ENCODE measurements at places on chromosomes 3 and 15.

DNA sequence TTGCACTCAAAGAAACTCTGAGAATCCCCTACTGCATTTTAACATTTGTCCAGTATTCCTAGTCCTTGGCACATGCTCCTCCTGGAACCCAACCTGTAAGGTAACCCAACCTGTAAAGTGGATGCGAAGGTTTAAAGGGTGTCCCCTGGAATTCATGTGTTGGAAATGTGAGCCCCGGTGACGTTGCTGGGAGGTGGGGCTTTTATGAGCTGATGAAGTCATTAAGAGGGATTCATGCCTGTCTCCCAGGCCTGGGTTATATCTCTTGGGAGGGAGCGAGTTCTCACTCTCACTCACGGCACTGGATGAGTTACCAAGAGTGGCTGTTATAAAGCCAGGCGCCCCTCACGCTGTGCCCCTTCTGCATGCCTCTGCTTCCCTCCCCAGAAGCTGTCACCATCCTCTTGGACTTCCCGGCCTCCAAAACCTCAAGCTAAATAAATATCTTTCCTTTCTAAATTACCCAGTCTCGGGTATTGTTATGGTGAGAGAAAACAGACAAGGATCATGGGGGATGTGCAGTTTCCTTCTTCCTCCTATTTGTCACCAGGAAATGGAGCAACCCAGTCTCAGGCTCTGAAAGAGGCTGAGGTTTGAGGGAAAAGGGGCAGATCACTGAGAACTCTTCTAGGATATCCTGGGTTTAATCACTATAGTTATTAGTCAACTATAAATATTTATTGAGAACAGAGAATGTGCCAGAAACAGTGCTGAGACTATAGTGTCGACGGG, 7.6 kb downstream of the XXYLT1 start:
- no peak for DNase-seq

DNA sequence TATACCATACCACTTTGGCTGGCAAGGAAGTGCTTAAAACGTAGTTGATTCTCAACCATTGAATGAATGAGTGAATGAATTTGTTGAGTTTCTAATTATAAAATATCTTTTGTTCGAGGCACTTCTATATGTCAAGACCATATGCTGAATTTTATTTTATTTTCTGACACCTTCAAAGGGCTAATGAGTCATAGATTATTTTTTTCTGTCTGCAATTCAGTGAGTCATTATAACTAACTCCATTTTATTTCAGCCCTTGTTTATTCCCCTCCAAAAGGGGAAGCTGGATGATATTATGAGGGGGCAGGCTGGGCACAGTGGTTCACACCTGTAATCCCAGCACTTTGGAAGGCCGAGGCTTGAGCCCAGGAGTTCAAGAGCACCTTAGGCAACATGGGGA, 142.4 kb downstream of the P2RY1 start:
- no peak for DNase-seq

DNA sequence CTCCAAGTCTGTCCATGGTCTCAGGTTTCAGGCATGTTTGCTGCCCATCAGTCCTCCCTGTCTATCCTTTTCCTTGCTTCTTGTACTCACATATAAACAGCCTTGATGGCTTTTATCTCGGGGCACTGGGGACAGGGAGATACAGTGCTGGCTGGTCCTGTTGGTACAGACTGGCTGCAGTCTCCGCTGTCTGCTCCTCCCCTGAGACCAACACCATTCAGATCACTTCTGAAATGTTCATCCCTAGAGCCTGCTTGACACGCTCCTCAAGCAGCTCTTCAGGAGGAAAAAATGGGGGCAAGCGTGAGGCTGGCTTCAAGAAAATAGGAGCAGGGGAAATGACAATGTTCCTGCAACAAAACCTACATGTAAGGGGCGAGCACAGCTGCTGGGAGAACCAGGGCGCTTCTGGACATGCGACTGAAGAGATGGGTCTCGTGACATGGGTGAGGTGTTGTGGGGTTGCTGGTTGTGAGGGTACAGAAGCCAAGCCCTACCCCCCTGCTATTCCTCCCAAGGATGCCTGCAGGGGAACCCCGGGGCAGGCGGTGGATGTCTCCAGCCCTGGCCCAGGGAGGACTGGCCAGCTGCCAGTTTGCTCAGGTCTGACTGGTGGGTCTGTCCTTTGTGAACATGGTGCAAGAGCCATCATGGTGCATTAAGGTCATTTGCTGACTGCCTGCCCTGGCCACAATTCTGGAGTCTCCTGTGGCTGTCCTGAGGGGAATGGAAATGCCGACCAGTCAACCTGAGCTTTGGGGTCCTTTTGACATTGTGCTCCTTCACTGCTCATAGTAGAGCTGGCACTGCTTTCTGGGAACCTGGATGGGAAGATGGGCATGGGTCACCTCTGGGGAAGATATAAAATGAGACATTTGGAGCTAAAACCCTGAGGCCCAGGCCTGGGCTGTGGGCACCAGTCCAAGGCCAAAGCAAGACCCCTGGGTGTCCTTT, 40.1 kb downstream of the KY start:
- no peak for DNase-seq

- no peak for DNase-seq
Measured at GRCh38 chr15:89462198-89462912, 34.0 kb downstream of the RHCG start.

- DNase-seq: no peak
Measured at GRCh38 chr15:57485869-57486268, 105.8 kb upstream of the MYZAP start.

GRCh38 chr3:127978636-127979035, 63.6 kb downstream of the KBTBD12 start:
- no peak for DNase-seq

GRCh38 chr15:96306321-96306720, 24.2 kb upstream of the NR2F2 start:
- no peak for DNase-seq

DNA sequence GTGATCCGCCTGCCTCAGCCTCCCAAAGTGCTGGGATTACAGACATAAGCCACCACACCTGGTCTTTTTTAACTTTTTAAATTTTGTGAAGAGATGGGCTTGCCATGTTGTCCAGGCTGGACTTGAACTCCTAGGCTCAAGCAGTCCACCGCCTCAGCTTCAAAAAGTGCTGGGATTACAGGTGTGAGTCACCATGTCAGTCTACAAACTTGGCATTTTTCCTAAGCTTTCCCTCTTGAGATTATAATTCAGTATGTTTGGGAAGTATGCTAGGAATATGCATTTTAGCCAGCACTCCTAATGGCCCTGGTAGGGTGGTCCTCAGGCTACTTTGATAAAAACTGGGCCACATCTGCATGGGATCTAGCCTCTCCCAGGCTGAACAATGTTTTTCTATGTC, 4.4 kb downstream of the WDR73 start:
- DNase-seq: no peak

DNA sequence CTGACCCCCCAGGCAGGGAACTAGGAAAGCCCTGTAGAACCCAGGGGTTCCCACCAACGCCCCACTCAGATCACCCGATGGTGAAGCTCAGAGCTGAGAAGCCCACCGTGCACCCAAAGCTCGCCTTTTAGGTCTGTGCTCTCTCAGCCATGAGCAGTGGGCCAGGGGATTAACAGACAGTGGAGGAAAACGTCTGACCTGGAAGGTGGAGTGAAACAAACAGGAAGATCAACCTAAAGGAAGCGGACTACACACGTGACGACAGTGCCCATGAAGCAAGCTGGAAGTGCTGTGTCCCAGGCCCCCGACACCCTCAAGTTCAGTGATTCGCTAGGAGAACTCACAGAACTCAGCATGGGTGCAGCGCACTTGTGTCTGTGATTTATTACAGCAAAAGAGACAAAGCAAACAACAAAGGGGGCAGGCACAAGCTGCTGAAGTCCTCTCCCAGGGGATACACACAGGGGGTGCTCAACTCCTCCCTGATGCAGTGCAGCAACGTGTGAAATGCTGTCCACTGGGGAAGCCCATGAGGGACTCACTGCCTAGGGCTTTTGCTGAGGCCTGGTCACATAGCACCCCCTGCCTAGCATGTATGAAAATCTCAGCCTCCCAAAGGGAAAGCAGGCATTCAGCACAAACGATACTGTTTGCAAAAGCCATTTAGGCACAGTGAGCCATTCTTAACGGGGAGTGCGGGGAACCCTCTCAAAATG, 43.5 kb downstream of the CFAP92 start:
- DNase-seq: peak; percentile 36

DNA sequence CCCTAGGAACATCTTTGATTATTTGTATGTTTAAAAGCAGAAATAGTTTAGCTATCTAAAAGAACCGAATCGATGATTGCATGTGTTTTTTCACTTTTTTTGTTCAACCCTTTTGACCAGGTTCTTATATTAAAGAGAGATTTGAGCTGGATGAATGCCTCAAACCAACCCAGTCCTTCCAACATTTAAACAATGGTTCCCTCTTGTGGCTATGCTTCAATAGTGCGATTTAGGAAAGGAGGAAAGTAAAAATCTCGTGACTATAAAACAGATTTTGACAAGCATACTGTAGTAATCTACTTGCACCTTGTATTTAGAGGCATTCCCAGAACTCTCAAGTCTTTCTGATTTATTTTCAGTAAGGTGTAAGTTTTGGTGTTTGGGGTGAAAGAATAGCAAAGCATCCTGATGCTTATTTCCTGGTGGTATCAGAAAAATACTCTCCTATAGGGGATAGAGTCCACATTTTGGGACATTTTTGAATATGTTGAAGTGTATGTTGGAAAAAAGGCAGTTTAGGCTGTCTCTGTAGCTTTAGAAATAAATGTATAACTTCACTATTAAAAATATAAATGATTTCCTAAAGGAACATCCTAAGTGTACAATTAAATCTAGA, 159.6 kb upstream of the KCNH8 start:
- DNase-seq: no peak

DNA sequence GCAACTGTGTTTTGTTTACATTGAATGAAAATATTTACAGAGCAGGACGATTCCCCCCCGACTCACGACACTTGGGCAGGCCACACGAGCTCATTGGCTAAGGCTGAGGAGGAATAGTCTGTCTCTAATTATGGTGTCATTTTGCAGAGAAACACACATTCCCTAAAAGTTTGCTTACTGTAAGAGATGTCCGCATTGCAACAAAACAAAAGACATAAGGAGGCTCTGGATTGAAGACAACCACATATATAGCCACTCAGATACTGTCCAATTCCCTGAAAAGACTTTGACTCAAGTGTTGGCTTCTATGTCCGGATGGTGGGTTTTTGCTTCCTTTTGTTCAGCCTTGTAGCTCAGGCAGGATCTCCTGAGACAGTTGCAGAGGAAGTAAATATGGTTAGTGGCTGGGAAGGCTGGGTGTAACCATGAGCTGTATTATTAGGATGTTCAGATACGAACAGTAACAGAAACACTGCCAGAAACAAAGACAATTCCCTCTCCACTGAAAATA, 170.4 kb downstream of the KLHL25 start:
- no peak for DNase-seq

GRCh38 chr3:27216955-27217552, 152.1 kb downstream of the NEK10 start:
- no peak for DNase-seq

GRCh38 chr3:141792495-141792894, 29.3 kb downstream of the GRK7 start:
- DNase-seq: no peak

GRCh38 chr3:61682671-61683548, 121.5 kb downstream of the PTPRG start:
- DNase-seq: no peak

DNA sequence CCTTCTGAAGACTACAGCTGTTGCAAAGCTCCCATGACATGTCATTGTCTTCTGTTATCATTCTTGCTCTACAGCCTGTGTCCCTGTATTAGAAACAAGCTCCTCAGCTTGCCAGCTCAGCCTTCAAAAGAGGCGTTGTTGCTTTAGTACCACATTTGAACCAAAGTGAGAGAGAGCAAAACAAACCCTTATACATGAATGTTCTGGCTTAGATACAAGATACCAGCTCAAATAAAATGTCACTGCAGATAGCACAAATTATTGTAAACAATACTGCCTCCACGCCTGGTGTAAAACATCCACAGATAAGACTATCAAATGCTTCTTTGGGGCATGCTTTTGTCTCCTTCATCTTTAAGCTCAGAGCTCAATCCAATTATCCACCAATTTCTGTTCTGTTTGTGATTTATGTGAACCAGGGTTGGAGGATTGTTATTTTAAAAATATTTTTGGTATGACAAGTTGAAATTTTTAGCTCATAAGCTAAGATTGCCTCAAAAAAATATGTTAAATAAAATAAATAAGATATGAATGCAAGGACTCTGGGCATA, 403.6 kb upstream of the CDIN1 start:
- DNase-seq: no peak

GRCh38 chr3:188789251-188789650, 382.5 kb upstream of the TPRG1 start:
- DNase-seq: no peak

- DNase-seq: peak; percentile 42
Measured at GRCh38 chr15:69576035-69576526, 123.5 kb downstream of the RPLP1 start.

GRCh38 chr3:187708696-187709095, 6.3 kb upstream of the RTP2 start:
- no peak for DNase-seq
